ENCODE measurements at places on chromosomes 16 and 17.

GRCh38 chr17:27496437-27496943, 40.2 kb downstream of the KSR1 start:
- no peak for DNase-seq

GRCh38 chr16:27226976-27227705, 23.8 kb downstream of the KDM8 start:
- no peak for DNase-seq

GRCh38 chr17:39167476-39167875, 1.5 kb upstream of the ARL5C start:
- DNase-seq: no peak

DNA sequence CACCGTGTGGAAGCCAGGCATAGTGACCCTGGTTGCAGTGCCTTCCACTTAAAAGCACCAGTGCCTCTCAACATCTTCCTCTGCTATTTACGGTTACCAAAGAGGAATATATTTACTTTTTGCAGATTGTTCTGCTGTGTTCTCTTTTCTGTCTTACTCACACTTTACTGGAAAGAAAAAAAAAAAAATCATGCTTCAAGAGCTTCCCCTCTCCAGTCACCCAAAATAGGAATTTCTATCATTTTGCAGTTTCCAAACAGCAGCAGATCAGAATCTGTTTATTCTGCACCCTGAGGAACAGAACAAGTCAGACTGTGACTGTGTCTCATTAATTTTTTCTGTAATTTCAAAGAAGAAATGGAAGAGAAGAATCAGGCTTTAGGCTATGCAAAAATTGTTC, 96.1 kb downstream of the KCNJ2 start:
- DNase-seq: no peak

DNA sequence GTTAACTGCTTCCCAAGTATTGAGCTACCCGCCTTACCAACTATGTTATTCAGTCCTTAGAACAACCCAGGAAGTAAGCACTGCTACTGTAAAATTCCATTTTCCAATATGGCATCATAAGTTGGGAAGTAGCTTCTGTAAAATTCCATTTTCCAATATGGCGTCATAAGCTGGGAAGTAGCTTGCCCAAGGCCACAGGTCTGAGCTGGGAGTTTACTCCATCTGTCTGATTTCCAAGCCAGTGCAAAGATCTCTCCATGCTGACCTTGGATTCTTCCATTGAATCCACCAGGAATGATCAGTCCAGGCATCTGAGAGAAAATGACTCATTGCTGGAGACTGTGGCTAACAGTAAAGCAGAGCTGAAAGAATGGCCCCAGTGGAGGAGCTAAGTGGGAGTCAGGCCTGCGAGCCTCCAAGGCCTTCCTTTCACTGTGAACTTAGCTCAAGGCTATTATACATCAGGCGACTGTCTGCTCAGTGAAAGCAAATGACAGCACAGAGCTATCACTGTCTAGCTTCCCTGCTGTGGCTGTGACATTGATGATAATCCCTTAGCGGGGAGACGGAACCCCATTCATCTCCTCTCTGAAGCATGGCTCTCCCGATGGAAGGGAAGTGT, 430.4 kb downstream of the HAPSTR1 start:
- DNase-seq: no peak

DNA sequence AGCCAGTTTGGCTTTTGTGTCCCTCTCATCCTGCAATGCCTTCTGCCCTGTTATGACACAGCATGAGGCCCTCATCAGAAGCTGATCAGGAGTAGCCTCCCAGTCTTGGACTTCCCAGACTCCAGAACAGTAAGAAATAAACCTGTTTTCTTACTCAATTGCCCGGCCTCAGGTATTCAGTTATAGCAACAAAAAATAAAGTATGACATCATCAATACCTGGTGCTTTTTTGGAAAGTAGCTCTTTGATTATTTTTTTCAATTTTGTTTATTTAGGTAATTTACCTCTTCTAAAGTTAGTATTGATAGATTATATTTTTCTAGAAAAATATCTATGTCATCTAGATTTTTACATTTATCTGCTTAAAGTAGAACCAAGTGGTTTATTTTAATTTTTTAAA, 112.8 kb upstream of the CES5A start:
- no peak for DNase-seq

- no peak for DNase-seq
Measured at GRCh38 chr16:76970087-76970744, 220.8 kb upstream of the MON1B start.

DNA sequence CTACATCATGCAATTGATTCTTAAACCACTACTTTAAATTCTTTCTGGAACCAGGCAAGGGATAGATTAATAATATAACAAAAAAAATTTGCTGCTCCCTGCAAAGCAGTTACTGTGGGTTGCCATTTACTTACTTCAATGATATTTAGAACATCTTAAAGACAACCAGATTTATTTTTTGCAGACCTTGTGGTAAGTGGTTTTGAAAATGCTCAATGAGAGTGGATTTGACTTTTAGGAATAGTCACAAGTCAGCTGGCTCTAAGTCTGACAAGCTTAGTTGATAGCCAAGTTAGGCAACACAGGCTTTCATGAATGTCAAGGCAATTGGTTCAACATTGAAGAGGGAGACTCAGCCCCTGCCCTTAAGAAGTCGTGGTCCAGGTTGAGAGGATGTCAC, 11.8 kb downstream of the MARCHF10 start:
- no peak for DNase-seq

GRCh38 chr16:17302214-17302613, 168.5 kb downstream of the XYLT1 start:
- no peak for DNase-seq

DNA sequence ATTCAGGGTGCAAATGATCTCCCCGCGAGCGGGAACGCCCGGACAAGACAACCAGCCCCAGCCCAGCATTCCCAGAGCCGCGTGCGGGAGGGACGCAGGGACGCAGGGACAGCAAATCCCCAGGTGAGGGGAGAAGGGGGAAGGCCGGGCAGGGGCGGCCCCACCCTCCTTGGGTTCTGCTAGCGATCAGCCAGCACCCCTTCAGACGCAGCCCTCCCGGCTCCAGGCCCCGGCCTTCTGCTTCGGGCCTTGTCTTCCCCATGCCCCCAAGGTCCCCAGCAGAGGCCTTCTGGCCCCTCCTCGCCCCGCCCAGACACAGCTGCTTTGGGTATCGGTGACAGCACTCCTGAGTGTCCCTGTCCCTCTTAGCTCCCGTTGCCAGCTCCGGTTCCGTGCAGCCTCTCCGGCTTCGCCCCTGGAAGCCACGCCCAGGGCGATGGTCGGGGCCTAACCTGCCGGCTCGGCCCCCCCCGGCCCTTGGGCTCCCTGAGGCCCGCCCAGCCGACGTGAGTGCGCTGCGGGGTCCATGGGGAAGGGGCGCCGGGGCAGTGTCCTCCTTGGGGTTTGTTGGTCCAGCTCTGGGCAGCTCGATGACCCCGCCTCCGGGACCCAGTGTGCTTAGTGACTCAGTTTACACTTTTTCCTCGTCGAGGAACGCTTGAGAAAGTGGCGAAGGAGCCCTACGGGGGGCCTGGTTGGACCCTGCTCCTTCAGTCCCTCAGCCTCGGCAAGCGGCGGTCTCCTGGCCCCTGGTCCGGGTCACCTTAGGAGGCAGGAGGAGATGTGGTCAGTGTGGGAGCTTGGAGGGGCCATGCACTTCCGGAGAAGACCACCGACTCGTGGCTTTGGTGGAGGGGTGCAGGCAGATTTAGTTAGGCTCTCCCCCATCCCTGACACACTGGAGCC, 50.5 kb upstream of the AMZ2 start:
- DNase-seq: peak; percentile 22

DNA sequence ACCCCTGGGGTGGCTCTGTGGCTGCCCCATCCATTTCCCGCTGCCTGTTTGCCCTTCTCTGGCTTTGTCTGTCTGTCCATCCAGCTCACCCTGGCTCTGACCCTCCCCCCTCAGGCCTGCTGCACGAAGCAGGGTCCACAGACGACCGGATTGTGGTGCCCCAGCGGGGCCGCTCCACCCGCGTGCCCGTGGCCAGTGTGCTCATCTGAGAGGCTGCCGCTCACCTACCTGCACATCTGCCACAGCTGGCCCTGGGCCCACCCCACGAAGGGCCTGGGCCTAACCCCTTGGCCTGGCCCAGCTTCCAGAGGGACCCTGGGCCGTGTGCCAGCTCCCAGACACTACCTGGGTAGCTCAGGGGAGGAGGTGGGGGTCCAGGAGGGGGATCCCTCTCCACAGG, 761 bp upstream of the LAT start:
- no peak for DNase-seq

DNA sequence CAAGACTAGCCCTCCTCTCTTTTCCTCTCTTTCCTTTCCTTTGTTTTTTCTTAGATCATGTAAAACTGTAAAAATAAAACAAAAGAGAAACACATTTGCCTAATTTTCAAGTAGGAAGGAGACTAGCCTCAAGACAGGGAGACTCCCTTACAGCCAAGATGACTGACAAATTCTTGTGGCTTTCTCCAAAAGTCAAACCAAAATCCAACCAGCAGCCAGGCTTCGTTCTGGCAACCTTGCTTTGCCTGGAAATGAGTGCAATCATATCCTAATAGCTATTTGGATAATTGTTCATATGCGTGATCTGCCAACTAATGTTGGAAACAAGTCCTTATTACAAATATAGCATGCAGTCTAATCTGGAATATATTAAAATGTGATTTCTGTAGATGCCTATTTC, 868.9 kb upstream of the SOX9 start:
- no peak for DNase-seq

DNA sequence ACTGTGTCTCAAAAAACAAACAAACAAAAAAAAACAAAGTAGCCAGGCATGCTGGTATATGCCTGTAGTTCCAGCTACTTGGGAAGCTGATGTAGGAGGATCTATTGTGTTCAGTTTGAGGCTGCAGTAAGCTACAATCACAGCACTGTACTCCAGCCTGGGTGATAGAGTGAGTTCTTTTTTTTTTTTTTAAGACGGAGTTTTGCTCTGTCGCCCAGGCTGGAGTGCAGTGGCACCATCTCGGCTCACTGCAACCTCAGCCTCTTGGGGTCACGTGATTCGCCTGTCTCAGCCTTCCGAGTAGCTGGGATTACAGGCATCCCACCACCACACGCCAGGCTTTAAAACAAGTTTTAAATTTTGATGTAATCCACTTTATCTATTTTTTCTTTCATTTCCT, 80.2 kb upstream of the STAC2 start:
- no peak for DNase-seq

DNA sequence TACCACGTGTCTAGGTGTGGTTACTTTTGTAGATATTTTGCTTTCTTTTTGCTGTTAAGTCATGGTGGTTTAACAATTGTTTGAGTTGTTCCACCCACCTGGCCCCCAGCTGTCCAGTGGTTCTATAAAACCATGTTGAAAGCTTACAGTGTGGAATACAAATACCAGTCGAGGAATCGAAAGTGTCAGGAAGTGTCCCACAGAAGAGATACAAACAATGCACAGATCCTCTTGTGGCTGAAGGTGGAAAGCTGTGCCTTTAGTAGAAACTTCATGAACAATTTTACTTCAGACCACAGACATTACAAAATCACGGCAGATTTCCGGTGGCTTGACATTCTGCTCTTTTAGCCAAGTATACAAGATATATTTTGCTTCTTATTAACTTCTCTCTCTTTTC, 782.4 kb upstream of the SOX9 start:
- DNase-seq: no peak

DNA sequence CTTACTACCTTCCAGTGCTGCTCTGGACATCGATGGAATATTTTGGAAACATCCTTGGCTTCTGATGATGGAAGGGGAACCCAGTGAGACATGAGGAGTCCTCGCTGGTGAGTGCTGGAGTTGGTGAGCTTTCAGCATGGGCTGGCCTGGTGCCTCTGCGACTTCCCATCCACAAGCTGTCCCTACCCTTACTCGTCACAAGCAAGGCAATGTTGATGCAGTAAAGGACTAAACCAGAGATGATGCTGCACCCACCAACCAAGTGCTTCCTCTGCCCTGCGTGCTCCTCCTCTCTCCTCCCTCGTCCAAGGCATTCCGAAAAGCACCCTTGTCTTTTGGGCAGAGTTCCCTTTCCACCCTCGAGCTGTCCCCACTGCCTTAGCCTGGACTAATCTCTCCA, 154.7 kb downstream of the GRIN2A start:
- DNase-seq: no peak

- no peak for DNase-seq
Measured at GRCh38 chr17:48615047-48615962, at the start of gene HOXB8. HOXB8 (minus strand) TSS chr17:48615292; CDS start chr17:48614704, 588 bp downstream.

- no peak for DNase-seq
Measured at GRCh38 chr17:59357929-59358328, 26.5 kb downstream of the YPEL2 start.

DNA sequence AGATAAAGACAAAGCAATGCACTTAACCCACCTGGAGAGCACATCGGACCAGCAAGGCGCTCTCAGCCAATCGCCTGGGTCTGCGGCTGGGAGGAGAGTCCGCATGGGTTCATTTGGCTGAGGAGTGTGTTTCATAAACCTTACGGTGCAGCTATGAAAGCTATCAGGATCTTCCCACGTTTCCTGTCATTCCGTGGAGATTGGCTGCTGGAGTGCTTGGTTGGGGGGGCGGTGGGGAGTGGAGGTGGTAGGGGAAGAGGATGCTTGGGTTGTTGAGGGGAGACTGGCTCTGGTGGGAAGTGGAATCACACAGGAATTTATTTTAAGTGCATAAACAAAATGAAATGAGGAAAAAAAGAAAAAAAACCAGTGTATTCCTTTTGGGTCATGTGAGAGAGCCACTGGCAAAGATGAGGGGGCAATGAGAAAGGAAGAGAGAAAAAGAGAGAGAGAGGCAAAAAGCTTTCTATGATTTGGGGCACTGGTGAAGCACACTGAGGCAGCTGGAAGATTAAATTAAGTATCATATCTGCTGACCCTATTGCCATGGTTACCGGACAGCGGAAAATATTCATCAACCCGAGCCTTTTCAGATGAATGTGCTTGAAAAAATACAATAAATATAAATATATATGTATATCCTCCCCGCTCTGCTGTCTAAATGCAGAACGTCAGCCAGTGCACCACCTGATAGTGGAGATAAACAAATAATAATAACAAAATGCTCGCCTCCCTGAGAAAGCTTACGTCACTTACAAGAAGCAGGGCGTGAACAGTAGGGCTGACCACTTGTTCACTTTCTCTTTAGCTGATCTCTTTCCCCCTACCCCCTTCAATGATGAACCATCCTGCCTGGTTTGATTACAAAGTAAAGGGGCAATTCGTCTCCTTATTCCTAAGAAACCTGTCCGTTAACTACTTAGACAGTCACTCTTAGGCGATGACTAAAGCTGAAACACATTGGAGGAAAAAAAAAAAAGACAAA, 457.0 kb upstream of the ZFHX3 start:
- DNase-seq: no peak

- peak; percentile 64 for DNase-seq
Measured at GRCh38 chr16:58025351-58026138, at the start of gene MMP15. MMP15 (plus strand) TSS chr16:58025754; CDS start chr16:58026351, 597 bp downstream.

DNA sequence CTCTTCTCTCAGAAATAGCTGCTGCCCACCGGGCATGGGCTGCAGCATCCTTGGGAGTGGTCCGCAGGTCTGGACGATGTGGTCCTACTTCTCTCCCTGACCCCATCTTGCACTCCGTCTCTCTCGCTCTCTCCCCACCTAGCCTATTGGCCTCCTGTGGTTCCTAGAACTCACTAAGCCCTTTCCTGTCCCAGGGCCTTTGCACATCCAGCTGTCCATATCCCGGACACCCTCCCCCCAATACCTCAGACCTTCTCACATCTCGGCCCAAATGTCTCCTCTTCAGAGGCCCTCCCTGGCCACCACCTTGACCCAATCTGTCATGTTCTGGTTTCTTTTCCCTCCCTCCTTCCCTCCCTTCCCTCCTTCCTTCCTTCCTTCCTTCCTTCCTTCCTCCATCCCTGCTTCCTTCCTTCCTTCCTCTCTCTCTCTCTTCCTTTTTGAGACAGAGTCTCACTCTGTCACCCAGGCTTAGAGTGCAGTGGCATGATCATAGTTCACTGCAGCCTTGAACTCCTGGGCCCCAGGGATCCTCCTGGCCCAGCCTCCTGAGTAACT, 4.5 kb downstream of the SLC4A1 start:
- DNase-seq: no peak
